ENCODE measurements at places on chromosomes 2 and 18.

- DNase-seq = no peak
These were observed 26.5 kb downstream of the TMEM182 start for GRCh38 chr2:102788216-102788884.

DNA sequence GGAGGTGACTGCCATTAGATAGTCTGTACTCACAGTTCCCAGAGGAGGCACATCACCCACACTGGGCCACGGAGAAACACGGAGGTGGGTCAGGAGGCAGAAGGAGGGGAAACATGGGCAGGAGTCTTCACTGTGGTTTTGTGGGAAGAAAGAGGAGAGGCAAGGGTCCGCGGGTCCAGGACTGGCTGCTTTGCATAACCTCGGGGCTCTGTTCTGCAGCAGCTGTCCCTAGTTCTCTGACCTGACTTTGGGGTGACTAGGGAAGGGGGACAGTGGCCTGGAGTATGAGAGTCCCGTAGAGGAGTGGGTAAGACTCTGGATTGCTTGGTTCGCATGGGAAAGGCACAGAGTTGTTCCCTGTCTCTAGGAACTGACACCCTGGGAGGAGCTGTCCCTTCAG is 238.3 kb upstream of the RAB6C start:
- no peak for DNase-seq

GRCh38 chr2:170030040-170030439 is 147.9 kb upstream of the MYO3B start:
- DNase-seq = no peak

DNA sequence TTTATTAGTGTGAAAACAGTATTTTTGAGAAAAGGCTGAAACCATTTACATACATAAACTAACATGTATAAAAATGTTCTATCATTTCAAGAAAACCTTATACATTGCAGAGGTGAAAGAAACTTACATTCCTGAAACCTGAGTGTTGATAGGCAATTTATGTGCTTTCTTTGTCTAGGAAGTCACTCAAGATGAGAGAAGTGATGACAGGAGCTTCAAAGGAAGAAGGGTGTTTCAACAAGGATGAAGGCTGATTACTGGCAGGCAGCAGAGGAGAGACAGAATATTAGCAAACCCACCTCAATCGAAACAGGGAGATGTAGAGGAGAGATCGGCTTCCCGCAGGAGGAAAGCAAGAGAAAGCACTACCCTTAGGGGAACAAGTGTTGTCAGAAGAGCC is 124.9 kb downstream of the PRELID3A start:
- DNase-seq = no peak

- no peak for DNase-seq
These were observed 239.5 kb downstream of the MYCN start for GRCh38 chr2:16179701-16180416.

DNA sequence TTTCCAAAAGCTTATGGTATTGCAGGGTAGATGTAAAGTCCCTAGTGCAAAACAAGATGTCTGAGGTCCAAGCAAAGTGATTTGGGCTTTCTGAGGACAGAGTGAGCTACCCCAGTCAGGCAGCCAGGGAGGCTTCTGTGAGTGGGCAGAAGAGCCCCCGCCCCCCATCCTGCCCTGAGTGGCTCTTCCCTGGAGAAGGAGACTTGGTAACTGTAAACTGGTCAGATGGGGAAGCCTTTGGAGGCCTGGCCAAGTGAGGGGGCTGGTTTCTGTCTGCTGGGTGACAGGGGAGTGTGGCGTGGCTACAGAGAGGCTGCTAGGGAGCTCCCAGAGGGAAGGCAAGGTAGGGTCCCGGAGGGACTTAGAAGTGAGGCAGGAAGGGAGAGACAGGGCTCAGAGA is 181.3 kb upstream of the HAAO start:
- no peak for DNase-seq

GRCh38 chr2:158688721-158689120 is 106.4 kb upstream of the DAPL1 start:
- DNase-seq = no peak

- DNase-seq = no peak
These were observed 145.2 kb downstream of the GALNT3 start for GRCh38 chr2:165648801-165649200.

GRCh38 chr2:220469201-220469600 is 841.8 kb downstream of the SLC4A3 start:
- no peak for DNase-seq

- no peak for DNase-seq
These were observed 24.9 kb downstream of the KCTD18 start for GRCh38 chr2:200484934-200485333.

DNA sequence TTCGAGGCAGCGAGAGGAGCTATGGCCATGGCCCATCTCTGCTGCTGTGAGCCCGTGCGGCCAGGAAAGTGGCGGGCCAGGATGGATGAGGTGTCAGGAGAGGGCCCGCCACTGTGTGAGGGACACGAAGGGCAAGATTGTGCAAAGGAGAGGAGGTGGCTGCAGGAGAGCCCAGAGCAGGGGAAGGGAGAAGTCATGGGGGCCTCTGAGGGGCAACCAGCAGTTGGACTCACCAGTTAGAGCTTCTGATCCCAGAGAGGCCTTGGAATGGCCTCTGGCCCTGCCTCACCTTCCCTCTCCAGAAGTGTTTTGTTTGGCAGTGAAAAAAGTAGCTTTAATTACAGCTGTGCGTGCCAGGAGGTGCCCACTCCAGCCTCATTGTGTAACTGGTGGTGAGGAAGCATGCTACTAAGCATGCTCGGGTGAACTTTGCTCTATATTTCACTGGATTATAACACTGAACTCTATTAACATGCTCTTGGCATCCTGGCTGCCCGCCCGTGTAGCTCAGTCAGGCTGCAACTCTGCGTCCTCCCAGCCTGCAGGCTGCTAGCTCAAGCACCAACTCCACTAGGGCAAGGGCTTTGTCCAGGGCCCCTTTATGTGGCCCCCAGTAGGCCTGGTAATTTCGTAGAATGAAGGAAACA is 34.2 kb downstream of the IMPA2 start:
- DNase-seq = peak; percentile 85

DNA sequence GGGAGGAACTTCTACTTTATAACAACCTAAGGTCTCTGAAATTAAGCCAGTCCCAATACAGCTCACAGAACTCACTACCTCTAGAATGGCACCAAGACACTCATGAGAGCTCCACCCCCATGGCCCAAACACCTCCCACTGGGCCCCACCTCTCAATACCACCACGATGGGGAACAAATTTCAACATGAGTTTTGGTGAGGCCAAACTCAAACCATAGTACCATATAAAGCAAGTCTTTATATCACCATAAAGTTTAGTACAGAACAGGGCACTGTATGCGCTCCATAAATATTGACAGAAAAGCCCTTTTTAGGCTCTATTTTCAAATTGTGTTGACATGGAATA is 3.3 kb downstream of the AFG3L2 start:
- no peak for DNase-seq

DNA sequence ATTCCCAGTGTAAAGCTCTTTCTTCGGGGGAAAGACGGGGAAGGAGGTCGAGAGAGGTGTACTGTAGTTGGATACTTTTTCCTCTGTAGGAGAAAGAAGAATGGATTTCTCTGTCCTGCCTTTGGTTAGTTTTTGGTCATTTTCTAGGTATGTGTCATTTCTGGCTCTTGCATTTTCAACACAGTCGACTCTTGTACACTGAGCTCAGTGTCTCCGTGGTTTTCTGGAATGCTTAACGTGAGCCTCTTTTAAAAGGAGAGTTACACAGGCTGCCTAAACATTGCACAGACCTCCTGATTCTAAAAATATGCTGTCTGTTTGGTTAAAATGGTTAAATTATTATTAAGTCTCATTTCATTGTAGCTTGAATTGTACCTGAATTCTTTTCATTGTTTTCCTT is 21.8 kb upstream of the GLS start:
- no peak for DNase-seq

GRCh38 chr2:122319539-122320132 is 564.2 kb downstream of the TSN start:
- no peak for DNase-seq

DNA sequence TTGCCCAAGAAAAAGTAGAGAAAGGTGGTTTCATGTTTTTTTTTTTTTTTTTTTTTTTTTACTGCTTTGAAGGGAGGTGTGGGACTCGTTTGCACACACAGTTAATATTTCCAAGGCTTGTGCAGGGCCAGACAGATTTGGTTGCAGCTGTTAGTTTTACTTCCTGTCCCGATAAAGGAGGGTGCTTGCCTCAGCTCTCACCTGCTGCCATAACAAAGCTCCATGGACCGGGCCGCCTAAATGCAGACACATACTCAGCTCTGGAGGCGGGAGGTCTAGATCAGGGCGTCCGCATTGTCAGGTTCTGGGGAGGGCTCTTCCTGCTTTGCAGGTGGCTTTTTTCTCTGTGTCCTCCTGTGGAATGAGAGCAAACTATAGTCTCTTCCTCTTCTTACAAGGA is 69.9 kb downstream of the ODC1 start:
- peak; percentile 60 for DNase-seq

DNA sequence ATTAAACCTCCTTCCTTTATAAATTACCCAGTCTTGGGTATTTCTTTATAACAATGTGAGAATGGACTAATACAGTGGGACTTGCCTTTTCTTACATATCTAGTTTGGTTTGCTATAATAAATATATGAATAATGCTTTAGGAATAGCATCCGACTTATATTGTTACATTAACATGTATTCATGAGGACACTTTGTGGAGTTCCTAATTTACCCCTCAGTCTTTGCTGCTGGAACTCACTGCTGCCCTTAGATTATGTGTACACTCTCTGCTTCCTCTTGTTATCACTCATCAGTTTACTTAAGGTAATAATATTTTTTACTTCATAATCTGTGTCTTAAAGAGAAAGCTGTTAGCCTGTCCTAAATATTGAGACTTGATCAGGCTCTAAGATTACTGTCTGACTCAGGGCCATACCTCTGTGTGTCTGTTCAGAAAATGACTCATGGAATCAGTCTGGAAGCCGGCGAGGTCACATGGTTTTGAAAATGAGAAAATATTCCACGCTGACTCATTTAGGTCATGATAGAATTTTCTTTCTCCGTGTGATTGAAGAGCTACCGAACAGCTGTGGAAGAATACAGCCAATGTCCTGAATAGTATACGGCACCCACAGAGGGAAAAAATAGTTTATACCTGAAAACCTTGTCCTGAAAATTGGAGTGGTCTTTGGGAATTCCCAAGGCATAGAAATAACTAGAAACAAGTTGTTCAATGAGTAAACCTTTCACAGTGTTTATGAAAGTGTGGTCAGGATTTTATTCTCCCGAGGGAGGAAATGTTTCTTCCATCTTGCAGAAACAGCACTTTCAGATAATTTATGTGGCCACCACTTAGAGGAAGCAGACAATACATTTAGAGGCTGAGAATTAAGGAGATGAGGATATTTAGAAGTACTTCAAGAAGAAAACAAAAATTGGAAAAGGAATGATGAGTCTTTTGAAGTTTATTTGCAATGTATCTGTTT is 156.4 kb downstream of the DSEL start:
- DNase-seq = peak; percentile 31

DNA sequence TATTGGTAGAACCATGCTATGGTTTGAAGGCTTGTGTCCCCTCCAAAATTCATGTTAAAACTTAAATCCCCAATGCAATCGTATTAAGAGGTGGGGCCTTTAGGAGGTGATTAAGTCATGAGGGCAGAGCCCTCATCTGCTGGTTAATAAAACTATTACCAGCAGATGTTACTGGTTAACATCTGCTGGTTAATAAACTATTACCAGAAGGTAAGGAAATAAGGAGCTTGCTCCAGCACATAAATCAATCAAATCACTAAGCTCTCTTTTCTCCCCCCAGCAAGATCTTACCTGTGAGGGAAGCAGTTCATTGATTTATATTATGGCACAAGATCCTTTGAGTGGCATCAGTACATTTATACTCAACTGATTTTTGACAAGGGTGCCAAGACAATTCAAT is 96.9 kb downstream of the AAK1 start:
- DNase-seq = no peak

DNA sequence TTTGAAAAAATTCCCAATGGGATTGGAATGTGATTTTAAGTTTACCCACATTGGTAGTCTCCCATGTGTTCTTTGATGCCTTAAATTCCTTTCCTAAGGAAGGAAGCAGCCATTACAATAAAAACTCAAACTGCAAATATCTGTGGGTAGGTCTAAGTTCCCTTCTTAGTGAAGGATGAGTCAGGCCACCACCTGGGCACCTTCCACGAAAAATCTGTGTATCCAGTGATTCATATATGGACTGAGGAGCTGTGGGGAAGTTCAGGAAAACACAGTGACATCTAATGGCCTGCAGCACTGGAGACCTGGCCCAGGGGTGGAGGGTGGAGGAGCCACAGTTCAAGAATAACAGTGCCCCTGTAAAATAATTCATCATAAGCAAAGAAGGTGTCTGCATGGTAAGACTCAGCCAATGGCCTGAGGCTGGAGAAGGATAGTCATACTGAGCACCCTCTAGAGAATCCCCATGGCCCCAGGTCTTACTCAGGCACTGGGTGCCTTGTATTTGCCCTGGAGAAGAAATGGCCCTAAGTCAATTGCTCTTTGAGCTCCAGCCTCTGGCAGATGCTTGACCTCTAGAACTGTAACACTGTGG is 248.6 kb downstream of the SP3 start:
- no peak for DNase-seq

DNA sequence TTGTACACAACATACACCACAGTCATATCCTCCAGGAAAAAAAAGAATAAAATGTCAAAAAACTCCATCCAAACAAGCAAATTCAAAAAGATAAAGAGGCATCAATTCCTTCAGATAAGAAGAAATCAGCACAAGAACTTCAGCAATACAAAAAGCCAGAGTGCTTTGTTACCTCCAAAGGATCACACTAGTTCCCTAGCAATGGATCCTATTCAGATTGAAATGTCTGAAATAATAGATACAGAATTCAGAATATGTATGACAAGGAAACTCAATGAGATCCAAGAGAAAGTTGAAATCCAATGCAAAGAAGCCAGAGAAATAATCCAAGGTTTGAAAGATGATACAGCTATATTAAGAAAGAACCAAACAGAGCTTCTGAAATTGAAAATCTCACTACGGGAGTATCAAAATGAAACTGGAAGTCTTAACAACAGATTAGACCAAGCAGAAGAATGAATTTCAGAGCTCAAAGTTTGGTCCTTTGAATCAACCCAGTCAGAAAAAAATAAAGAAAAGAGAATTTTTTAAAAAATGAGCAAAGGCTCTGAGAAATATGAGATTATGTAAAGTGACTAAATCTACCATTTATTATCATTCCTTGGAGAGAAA is 80.6 kb downstream of the TRABD2A start:
- no peak for DNase-seq

DNA sequence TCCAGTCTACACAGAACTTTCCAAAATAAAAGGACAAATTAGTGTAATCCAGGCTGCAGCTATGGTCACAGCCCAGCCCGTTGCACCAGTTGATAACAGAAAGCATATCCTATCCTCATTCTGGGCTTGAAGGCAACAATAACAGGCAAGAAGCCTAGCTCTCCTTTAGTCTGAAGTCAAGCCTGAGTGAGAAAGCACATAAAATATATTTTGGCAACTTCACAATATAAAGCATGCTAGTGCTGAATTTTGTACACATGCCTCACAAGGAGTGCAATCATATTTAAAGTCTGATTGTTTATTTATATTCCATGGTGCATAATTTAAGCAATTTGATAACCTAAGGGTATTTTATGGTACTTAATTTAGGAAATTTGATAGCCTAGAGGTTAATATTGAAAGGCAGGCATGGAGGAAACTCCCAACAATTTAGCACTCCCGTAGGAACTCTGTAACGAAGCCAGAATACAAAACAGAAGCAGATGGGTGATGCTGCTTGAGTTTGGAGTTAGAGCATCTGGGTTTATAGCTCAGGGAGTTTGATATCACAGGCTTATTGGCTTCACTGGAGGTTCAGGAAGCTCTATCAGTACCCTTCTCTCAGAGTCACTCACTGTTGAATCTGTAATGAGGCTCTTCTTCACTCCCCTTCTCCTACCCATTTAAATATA is 1199.1 kb upstream of the GYPC start:
- no peak for DNase-seq

GRCh38 chr18:79898952-79899608 is 52.4 kb downstream of the SLC66A2 start:
- DNase-seq = no peak
